Liver (tissue), 10 donors: ENCODE measurements at places on chromosomes 11 and 22. TPM values are rescaled to one million over a fixed set of nuclear protein-coding genes. Genes with fewer than 3 reads are reported as not detected.

DNA sequence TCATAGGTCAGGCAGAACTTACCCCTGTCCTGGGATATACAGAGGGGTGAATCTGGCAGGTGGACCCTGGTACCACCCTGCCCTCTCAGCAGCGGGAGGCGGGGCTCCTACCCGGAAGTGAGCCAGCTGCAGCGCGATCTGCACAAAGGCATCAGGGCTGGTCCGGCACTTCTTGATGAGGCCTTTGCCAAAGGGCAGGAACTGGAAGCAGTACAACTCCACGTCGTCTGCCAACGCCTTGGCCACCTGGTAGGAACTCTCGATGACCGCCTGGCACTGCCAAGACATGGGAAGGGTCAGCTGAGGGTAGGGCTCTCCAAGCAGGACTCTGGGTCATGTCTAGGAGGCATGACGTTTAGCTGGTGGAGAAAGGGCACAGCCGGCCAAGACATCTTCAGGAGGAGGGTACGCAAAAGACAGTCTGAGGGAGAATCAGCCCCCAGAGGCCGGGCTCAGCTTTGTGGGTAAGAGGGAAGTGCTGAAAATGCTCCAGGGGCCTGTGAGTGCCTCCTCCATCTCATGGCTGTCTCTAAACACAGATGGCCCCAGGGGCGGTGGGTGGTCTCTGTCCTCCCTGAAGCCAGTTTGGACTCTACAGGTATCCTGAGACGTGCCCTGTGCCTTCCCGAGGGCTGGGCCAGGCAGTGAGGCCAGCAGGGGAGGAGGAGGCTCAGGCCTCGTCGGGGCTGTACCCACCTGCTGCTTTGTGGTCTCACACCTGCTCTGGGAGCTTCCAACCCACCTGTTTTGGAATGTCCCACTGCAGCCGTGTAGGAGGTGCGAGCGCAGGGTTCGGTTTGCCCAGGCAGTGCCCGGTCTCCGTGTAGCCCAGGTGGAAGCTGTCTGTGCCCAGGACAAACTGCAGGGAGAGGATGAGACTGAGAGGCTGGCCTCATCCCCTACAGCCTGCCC is 6.7 kb downstream of the CPT1B start:
- peak overlapping the region; percentile 97 for H3K27ac ChIP-seq
- peaks cover 26% of the 10 kb centered on the region for H3K4me1 ChIP-seq
- no peak for DNase-seq
- H3K4me3 ChIP-seq = no peak overlapping the region
- H3K27me3 ChIP-seq = no peaks in the 10 kb centered on the region
- H3K36me3 ChIP-seq = no peaks in the 10 kb centered on the region

GRCh38 chr11:112599265-112599664 is 338.6 kb upstream of the PLET1 start:
- H3K36me3 ChIP-seq = no peaks in the 10 kb centered on the region
- H3K4me1 ChIP-seq = no peaks in the 10 kb centered on the region
- H3K27me3 ChIP-seq = peaks cover 5% of the 10 kb centered on the region
- H3K4me3 ChIP-seq = no peak overlapping the region
- DNase-seq = no peak
- H3K27ac ChIP-seq = no peak overlapping the region

DNA sequence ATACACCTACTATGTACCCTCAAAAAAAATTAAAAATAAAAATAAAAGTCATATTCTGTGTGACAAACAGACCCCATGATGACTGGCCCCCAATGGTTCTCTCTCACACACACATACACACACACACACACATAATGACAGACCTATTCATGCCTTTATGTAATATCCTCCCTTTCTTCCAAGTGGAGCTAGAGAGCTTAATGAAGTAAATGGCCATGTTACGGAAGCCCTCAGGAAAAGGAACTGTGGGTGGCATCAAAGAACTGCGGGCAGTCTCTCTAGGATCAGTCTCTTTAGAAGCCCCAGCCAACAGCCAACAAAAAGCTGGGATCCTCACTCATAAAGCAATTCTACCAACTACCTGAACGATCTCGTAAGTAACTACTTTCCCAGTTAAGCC is 125.5 kb downstream of the SIK3 start:
- H3K4me3 ChIP-seq = no peak overlapping the region
- no peak for DNase-seq
- H3K27ac ChIP-seq = no peak overlapping the region
- peaks cover 2% of the 10 kb centered on the region for H3K4me1 ChIP-seq

DNA sequence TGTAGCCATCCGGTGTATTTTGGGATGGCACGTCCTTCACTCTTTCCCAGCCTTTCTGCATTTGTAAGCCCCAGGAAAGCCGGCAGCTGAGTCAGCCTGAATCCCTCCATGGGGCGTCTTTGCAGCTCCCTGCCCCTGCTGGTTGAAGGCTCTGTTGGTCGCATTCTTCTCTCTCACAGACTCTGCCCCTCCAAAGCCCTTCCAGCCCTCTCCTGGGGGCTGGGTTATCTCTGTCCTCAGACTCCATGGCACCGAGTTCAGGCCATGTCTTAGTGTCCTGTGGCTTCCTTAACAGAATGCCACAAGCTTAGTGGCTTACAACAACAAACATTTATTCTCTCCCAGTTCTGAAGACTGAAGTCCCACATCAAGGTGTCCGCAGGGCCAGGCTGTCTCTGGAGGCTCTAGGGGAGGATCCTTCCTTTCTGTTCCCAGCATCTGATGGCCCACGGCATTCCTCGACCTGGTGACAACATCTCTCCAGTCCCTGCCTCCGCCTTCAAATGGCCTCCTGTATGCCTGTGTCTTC is 62.2 kb downstream of the BCR start:
- no peak overlapping the region for H3K4me3 ChIP-seq
- peaks cover 9% of the 10 kb centered on the region for H3K4me1 ChIP-seq
- no peak overlapping the region for H3K27ac ChIP-seq
- no peak for DNase-seq

- H3K27me3 ChIP-seq = no peaks in the 10 kb centered on the region
- DNase-seq = no peak
- H3K36me3 ChIP-seq = no peaks in the 10 kb centered on the region
Measured at GRCh38 chr11:64053699-64054098, 18.0 kb downstream of the FLRT1 start.

The SAA4 gene
- 84.9 TPM for total RNA-seq

DNA sequence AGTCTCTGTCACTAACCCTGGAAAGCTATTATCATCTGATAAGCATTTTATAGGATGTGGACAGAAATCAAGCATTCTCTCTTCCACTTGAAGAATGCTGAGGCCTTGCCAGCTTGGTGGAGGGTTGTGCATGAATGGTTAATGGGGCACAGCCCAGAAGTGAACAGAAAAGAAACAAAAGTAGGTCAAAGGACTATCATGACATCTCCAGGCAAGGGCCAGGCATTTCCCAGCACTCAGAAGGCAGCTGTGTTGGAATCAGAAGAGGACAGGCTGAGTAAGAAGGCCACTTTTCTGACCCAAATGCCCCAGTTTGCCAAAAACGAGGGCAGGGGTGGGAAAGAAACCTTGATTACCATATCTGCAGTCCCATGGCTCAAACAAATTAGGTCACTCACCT is 12.4 kb downstream of the TENM4 start:
- H3K27ac ChIP-seq = no peak overlapping the region
- no peak overlapping the region for H3K4me3 ChIP-seq
- no peaks in the 10 kb centered on the region for H3K4me1 ChIP-seq
- no peaks in the 10 kb centered on the region for H3K27me3 ChIP-seq

- H3K36me3 ChIP-seq = no peaks in the 10 kb centered on the region
- DNase-seq = no peak
- no peak overlapping the region for H3K4me3 ChIP-seq
- H3K27ac ChIP-seq = no peak overlapping the region
- H3K4me1 ChIP-seq = no peaks in the 10 kb centered on the region
Measured at GRCh38 chr22:20628081-20628939, 120.9 kb downstream of the MED15 start.

GRCh38 chr11:61480261-61480993 is 28.1 kb upstream of the LRRC10B start:
- no peak overlapping the region for H3K4me3 ChIP-seq
- peaks cover 17% of the 10 kb centered on the region for H3K4me1 ChIP-seq
- H3K27ac ChIP-seq = no peak overlapping the region
- no peaks in the 10 kb centered on the region for H3K27me3 ChIP-seq
- H3K36me3 ChIP-seq = no peaks in the 10 kb centered on the region

GRCh38 chr11:84106541-84106940 is 820.4 kb upstream of the CCDC90B start:
- no peak for DNase-seq
- no peak overlapping the region for H3K27ac ChIP-seq
